ENCODE measurements at places on chromosomes 3 and 15. TPM values are rescaled to one million over a fixed set of nuclear protein-coding genes. Genes with fewer than 3 reads are reported as not detected.

- DNase-seq = no peak
Observed at GRCh38 chr3:58536501-58537411, at the start of gene ACOX2. Gene ACOX2, minus strand, starts transcription at chr3:58537190. Its CDS starts 2,084 bp downstream, at chr3:58535106.

- no peak for DNase-seq
Observed at GRCh38 chr3:64064804-64065203, 41.5 kb upstream of the PSMD6 start.

- DNase-seq = no peak
Observed at GRCh38 chr3:43895573-43895972, 204.8 kb downstream of the ABHD5 start.

DNA sequence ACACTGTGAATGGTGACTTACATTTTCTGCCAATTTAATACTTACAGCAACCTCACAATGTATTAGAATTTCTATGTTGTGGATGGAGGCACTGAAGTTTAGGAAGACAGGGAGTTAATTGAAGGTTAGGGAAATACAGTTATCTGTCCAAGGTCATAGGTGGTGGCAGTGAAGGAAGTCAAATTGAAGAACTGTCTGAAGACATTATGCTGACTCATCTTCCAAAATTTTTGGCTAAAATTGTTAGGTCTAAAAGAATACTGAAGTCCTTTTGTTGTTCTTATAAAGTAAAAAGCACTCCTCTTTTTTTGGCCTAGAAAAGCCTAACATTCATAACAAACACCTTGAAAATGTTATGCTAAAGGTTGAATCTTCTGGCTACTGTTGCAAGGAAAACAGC is 27.7 kb downstream of the EMC4 start:
- DNase-seq = no peak

DNA sequence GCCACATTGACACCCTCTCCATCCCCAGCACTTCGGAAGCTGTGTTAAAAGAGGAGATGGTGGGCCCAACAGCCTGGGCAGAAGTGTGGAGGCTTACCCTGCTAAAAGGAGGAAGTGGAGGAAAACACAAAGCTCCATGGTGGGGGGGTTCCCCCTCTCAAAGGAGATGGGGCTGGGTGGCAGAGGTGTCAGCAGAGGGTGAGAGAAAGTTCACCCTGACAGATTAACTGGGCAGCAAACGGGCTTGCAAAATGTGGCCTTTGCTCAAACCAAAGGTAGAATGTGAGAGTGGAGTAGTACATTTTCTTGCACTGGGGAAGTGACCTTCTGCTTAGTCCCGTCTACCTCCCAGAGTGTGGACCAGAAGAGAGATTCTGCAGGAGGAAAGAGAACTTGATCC is 44.7 kb downstream of the MYO1E start:
- DNase-seq = no peak

DNA sequence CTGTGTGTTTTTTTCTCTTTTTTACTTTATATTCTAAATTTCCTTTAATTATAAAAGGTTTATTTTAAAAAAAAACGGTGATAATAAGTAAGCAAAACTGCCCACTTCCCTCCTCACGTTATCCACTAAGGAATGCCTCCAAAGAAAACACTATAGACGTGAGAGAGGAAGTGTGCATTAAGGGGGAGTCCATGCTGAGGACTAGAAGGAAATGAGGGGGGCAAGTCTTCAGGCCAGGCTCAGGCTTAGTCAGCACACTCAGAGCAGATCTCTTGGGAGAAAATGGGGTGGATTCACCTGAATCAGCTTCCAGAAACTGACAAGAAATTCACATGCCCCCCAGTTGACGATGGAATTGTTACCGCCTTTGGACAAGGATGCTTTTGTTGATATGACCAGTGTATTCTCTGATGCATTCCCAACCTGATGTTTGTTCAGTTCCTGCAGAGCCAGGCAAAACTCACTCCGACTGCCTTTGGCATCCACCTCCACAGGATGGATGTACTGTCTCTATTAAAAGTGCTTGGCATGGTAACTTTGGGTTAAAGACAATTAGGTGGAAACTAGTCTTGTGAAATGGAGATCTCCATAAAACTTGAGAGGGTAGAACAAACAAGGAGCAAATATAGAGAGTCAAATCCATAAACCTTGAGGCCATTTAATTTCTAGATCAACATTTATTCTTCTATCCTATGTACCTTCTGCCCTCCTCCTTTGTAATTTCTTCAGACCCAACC is 167.8 kb downstream of the MYRIP start:
- no peak for DNase-seq

GRCh38 chr15:51205050-51205975 is 110.6 kb upstream of the TNFAIP8L3 start:
- DNase-seq = no peak

Gene MED12L
- total RNA-seq = 21.5 TPM

- no peak for DNase-seq
Observed at GRCh38 chr3:135081856-135082434, 286.9 kb downstream of the EPHB1 start.

Gene MAP2K5
- 14.0 TPM for total RNA-seq

- no peak for DNase-seq
Observed at GRCh38 chr3:54213907-54214306, 91.6 kb downstream of the CACNA2D3 start.

- no peak for DNase-seq
Observed at GRCh38 chr15:68958597-68958996, 28.3 kb downstream of the SPESP1 start.

GRCh38 chr15:96593735-96594134 is 263.2 kb downstream of the NR2F2 start:
- no peak for DNase-seq

DNA sequence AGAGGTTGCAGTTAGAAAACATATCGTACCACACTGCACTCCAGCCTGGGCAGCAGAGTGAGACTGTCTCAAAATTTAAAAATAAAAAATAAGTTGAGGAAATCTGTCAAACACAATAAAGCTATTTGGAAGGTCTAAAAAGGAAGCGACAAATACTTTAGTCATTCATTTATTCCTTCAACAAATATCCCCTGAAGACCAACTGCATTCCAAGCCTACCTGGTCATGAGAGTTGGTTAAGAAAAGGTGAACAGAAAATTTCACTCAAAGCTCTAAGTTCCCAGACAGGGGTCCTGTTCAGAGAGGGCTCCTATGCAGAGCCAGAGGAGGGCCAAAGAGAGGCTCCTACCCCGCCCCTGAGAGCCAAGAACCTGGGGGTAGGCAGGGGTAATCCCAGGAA is 15.4 kb upstream of the PRKAR2A start:
- no peak for DNase-seq

DNA sequence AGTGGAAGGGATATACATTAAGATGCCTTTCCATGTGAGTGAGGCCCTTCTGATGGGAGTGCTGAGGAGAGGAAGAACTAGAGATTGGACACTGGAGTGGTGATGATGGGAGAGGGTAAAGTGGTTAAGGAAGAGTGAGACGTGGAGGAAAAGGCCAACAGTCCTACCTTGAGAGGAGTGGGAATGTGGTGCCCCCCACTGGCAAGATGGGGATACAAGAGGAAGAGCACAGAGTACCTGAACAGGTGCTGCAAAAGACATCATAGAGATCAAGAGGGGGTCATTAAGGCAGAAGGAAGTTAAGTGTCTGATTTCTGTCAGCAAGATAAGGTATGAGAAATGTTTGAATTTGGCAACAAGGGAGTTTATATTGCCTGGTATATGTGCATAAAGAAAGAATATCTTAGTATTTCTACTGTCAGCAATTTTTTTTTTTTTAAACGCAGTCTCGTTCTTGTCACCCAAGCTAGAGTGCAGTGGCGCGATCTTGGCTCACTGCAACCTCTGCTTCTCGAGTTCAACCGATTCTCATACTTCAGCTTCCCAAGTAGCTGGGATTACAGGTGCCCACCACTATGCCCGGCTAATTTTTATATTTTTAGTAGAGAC is 34.0 kb downstream of the ARIH2 start:
- DNase-seq = peak; percentile 41

Gene AGTR1
- total RNA-seq = not detected

DNA sequence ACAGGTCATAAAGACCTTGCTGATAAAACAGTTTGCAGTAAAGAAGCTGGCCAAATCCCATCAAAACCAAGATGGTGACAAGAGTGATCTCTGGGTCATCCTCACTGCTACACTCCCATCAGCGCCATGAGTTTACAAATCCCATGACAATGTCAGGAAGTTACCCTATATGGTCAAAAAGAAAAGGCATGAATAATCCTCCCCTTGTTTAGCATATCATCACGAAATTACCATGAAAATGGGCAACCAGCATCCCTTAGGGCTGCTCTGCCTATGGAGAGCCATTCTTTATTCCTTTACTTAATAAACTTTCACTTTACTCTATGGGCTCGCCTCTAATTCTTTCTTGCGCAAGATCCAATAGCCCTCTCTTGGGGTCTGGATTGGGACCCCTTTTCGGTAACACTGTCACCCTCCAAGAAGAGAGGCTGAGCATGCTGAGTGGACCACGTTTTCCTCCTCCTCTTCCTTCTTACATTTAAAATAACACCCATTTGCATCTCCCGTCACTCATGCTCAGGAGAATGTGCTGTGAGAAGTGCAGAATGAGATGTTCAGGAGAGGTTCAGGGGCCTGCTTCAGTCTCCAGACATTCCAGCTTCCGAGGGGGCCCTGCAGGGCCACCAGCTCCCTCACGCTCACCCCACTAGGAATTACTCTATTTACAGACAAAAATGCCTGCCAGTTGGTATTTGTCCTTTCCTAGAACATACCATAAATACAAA is 47.3 kb downstream of the NSMCE3 start:
- DNase-seq = no peak

DNA sequence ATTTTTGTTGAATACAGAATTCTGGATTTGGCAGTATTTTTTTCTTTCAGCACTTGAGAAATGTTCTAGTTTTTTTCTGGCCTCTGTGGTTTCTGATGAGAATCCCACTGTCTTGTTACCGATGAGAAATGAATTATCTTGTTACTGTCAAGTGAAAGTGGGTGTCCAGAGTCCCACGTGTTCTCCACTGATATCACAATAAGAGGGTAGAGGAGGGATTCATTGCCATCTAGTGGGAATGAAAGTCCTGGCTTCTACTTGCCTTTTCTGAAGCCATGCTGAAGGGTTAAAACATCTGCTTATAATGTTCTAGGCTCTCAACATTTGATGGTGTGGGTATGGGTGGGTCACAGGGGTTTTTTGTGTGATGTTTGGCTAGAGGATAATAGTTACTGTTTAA is 66.1 kb downstream of the SEC22A start:
- no peak for DNase-seq

All from Caco-2 (cell line).